ENCODE measurements at places on chromosomes 1 and 21.

GRCh38 chr1:101288491-101288944 lies 51.7 kb downstream of the S1PR1 start:
- ATAC-seq, result peak; percentile 39

- ATAC-seq, result no peak
These were observed 282.6 kb upstream of the C1orf105 start for GRCh38 chr1:172137703-172138454.

DNA sequence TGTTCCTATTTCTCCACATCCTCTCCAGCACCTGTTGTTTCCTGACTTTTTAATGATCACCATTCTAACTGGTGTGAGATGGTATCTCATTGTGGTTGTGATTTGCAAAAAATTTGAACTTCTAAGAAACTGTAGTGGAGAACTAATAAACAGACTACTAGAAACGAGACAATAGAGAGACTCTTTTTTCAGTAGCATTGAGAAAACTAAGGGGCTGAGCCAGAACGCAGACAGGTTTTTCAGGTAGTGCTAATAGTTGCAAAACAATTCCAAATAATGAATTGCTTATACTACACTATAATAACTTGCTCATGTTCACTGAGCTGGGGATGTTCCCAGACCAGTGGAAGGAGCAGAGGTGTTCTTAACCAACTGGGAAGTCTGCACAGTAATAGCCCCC lies 98.8 kb upstream of the DPH5 start:
- no peak for ATAC-seq

GRCh38 chr1:15005116-15005515 lies 148.4 kb upstream of the TMEM51 start:
- no peak for ATAC-seq

- ATAC-seq, result no peak
These were observed 59.4 kb upstream of the NEK2 start for GRCh38 chr1:211734791-211735190.

GRCh38 chr1:32769524-32770220 lies 47.5 kb downstream of the YARS1 start:
- ATAC-seq, result no peak

DNA sequence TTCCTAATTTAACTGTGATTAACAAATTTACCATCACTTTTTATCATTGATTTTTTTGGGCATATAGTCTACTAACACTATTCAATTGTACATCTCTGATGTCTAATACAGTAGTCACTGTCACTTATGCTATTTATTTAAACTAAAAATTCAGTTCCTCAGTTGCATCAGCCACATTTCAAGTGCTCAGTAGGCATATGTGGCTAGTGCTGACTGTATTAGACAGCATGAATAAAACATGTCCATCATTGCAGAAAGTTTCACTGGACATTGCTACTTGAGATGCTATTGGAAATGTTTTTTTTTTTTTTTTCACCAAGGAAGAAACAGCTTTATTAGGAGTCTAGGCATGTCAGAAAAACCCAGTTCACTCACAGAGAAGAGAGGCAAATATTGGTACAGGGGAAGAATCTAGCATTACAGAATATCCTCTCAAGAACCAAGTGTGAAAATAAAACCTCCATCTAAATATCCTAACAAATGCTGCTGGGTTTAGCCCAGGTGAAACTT lies 108.1 kb upstream of the GNG4 start:
- no peak for ATAC-seq

DNA sequence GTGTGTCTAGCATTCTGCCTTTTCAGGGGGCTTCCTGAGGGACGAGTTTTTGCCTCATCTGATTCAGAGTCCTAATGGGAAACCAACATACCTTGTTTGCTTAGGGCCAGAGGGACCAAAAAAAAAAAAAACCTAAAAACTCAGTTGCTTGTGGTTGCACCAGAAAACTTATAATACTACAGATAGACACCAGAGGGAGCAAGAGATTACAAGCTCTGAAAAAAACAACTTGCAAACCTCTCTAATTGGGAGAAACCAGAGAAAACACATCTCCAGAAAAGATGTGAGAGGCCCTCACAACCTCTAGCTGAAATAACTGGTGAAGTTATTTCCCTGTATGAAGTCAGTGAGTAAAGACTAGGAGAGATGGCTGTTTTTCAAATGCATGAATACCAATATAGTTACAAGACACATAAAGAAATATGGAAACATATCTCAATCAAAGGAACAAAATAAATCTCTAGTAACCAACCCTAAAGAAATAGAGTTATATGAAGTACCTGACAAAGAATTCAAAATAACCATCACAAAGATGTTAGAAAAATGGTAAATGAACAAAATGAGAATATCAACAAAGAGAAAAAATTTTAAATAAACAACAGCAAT lies 233.7 kb upstream of the NFIA start:
- no peak for ATAC-seq

GRCh38 chr1:215095524-215095923 lies 13.0 kb downstream of the KCNK2 start:
- no peak for ATAC-seq

GRCh38 chr1:245395680-245396079 lies 240.9 kb downstream of the KIF26B start:
- no peak for ATAC-seq

- no peak for ATAC-seq
These were observed 19.1 kb downstream of the USP48 start for GRCh38 chr1:21763694-21764419.

DNA sequence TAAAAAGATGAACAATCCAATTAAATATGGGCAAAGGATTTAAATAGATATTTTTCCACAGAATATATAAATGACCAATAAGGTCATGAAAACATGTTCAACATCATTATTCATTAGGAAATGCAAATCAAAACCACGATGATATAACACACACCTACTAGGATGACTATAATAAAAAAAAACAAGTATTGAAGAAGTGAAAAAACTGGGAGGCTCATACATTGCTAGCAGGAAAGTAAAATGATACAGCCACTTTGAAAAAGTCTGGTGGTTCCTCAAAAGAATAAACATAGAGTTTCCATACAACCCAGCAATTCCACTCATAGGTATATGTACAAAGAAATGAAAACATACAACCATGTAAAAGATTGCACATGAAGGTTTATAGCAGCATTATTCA lies 75.7 kb upstream of the RAB4A start:
- ATAC-seq, result no peak

- no peak for ATAC-seq
These were observed 316.4 kb upstream of the ADGRL2 start for GRCh38 chr1:81484284-81484683.

- ATAC-seq, result no peak
These were observed 6.3 kb upstream of the SPRR1A start for GRCh38 chr1:152977614-152978013.

DNA sequence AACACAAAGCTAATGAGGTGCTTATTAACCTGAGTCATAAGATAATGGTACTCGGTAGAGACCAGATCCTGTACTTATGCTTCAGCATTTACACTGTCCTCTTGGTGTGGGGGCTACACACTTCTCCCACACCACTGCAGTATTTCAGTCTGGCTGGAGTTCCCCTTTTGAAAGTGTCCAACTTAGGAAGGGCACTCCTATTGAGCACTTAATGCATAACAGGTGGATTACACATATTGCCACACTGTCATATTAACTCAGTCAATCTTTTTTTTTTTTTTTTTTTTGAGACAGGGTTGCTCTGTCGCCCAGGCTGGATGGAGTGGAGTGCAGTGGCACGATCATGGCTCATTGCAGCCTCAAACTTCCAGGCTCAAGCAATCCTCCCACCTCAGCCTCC lies 1.5 kb downstream of the GPATCH4 start:
- ATAC-seq, result peak; percentile 54

DNA sequence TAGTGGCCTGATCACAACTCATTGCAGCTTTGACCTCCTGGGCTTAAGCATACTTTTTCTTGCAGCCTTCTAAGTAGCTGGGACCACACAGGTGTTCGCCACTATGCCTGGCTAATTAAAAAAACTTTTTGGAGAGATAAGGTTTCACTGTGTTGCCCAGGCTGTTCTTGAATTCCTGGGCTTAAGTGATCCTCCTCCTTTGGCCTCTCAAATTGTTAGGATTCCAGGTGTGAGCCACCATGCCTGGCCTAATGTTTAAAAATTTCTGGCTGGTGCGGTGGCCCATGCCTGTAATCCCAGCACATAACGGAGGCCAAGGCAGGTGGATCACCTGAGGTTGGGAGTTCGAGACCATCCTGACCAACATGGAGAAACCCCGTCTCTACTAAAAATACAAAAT lies 24.4 kb downstream of the YTHDF2 start:
- ATAC-seq, result no peak

- no peak for ATAC-seq
These were observed 76.1 kb upstream of the CNIH3 start for GRCh38 chr1:224539971-224540370.

DNA sequence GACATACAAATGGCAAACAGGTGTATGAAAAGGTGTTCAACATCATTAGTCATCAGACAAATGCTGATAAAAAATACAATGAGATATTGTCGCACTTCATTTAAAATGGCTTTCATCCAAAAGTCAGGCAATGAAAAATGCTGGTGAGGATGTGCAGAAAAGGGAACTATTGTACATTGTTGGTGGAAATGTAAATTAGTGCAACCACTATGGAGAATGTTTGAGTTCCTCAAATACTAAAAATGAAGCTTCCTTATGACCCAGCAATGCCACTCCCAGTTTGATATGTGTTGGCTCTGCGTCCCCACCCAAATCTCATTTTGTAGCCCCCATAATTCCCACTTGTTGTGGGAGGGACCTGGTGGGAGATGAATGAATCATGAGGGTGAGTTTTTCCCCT lies 309.7 kb upstream of the ZRANB2 start:
- no peak for ATAC-seq

DNA sequence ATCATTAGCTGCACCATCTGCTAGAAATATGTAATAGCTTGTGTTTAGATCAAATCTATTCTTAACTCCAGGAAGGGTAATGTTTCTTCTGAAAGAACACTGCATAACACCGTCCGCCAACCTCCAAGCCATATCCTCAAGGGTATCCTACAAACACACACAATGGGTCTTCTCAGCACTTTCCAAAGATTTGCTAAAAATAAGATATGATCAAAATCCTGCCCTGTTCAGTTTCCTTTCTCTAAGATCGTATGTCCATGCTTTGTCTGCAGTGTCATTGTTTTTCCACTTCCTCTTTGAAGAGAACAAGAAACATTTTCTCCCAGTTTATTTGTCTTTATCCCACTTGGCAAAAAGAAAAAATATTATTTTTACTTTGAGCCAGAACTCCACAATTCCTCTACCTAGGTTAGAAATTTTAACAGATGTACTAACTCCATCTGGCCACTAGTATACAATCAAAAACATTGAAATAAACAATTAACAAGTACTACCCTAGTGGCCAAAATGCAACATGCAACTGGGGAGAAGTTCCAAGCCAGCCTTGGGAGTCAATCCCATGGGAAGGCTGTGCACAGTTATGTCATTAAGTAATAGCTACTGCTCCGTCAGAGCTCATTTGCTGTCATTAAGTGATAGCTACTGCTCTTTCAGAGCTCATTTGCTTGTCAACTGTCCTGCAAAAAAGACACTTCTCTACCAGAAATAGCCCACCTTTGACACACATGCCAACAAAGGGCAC lies 37.8 kb downstream of the FRRS1 start:
- ATAC-seq, result no peak

DNA sequence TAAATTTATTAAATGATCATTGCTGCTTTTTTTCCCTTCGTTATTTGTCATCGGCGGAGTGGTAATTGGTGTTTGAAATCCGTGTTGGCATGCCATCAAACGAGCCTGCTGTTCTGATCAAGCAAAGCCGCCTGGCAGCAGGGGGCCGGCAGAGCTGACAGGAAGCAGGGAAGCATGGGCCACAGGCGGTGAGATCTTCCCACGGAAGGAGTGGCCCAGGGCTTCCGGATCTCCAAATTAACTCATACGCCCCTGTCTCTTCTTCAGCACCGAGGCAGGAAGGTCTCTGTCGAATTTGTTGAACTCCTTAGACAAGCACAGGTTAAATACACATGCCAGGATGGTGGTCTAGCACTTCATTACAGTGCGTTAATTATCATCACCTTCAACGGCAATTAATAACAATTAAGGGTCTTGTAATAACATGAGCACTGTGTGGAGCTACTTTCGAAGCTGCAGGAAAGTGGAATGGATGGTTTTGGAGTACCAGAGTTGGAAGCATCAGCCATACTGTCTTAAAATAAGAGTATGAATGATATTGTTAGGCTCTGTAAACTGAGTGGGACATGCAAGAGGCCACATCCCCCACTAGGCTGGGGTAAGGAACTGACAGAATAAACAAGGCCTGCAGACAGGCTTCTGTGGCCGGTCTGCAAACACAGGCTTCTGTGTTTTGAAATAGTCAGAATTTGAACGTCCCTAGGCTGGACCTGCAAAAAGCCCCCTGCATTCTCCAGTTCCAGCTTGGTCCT lies 199.4 kb upstream of the DAB1 start:
- ATAC-seq, result no peak
